NCI-H1930 (cell line): ENCODE measurements at places on chromosomes 3 and 15.

- DNase-seq: no peak
Observed at GRCh38 chr3:5181469-5182141, 5.9 kb upstream of the EDEM1 start.

GRCh38 chr3:106206146-106206545 lies 337.3 kb upstream of the CBLB start:
- DNase-seq: no peak

DNA sequence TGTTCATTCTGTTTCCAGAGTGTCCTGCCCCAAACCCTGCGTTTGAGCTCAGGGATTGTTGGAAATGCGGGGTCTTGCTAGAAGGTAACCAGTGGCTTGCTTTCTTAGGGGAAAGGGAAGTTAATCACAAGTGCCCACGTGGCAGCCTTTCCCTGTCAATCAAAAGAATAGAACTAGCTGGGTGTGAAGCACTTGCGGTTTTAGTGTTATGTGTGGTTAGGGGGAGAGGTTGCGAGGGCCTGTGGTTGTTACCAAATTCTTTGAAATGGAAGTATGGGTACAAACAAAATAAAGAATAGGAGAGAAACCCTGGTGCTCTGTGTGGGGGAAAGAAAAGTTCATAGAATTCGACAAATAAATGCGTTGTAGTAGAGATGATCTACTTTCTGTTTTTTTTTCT lies 67.6 kb downstream of the FNDC3B start:
- no peak for DNase-seq

GRCh38 chr3:152315623-152316022 lies 46.9 kb downstream of the MBNL1 start:
- no peak for DNase-seq

DNA sequence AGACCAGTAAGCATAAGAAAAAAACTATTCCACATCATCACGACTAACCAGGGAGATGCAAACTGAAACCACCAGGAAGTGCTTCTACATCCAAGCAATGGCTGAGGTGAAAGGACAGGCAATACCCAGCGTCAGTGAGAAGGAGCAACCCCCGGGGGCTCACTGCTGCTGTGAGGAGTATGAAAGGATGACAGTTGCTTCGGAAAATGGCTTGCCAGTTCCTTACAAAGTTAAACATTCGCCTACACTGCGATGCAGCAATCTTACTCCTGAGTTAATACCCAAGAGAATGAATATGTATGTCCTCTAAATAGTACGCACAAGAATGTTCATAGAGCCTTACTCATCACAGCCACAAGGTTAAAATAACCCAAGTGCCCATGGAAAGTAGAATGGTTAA lies 13.3 kb upstream of the PLXNA1 start:
- DNase-seq: no peak

DNA sequence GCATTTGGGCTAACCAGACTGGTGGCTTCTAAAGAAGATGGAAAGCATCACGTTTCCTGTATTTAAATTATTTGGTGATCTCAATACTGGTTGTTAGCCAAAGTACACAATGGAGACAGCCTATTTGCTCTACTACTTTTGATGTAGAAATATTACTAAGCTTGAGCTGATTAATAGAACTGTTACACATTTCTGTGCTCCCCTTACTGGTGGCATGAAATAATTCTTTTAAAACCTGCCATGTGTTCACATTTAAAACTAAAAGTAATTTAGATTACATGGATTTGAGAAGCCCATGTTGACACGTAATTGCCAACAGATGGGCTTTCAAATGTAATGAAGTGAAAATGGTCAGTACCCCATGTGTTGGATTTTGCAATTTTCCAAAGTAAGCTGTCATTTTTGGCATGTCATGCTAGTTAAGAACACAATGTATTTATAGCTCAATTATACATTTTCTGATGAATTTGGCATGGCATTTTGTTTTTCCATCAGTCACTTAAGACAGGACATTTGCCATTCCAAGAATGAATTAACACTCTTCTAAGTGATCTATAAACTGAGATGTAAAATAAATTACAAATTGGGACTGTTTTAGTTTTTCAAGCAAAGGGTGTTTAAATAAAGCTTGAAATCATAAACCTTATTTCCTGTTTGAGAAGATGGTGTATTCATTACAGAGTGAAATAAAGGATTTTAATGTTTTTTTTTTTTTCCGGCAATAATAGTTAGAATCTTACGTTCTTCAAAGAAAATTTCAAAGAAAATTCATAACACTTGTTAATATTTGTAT lies 10.8 kb upstream of the RARRES1 start:
- no peak for DNase-seq

DNA sequence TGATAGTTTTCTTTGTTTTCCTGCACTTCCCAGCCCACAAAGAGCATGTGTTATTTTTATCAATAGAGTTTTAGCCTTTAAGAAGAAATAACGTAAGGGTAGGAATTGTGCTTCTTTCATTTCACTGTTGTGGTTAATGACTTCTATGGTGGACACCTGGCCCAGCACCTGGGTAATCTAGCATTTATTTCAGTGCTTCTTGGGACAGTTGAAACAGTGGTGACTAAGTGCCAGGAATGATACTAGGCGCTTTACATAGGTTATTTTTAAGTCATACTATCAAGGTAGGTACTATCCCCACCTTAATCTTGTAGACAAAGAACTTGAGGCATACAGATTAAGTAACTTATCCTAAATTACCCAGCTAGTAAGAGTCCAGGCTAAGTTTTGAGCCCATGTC lies 243.8 kb downstream of the SOX2 start:
- no peak for DNase-seq

- no peak for DNase-seq
Observed at GRCh38 chr3:183812761-183813445, 12.5 kb downstream of the MAP6D1 start.

DNA sequence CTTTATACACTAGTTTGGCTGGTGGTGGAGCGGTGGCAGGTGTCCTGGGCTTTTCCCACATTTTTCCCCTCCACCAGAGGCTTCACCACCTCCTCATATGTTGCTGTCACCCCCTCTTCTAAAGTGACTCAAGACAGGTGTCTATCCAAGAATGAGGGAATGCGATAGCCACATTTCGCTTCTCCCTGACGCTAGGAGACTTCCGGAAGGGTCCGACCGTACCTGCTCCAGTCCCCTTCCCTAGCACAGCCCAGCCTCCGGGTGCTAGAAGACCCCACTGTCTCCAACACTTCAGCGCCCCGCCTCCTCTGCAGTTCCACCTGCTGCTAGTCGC lies 496 bp downstream of the SCAMP2 start:
- no peak for DNase-seq

- no peak for DNase-seq
Observed at GRCh38 chr3:50316657-50317242, 5.8 kb downstream of the HYAL2 start.

GRCh38 chr3:5613599-5613998 lies 426.1 kb downstream of the EDEM1 start:
- no peak for DNase-seq

- no peak for DNase-seq
Observed at GRCh38 chr3:75171630-75172230, 492.4 kb upstream of the FRG2C start.

GRCh38 chr3:157427901-157428300 lies 8.7 kb upstream of the PTX3 start:
- no peak for DNase-seq

- DNase-seq: no peak
Observed at GRCh38 chr3:50050361-50050760, 38.4 kb upstream of the RBM5 start.

DNA sequence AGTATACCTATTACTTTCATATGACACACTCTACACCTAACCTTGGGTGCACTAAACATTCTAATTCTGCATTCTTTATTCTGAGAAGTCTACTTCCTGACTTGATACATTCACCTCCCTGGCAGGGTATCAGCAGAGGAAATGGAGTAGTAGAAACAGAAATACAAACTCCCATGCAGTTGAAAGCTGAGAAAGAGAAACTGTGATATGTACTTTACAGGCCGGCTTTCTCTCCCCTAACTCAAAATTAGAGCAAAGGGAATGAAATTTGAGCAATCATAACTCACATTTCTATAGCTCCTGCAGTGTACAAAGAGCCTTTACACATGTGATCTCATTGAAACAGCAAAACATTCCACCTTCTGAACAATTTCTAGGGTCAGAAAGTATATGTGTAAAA lies 135.5 kb upstream of the COL8A1 start:
- DNase-seq: no peak

DNA sequence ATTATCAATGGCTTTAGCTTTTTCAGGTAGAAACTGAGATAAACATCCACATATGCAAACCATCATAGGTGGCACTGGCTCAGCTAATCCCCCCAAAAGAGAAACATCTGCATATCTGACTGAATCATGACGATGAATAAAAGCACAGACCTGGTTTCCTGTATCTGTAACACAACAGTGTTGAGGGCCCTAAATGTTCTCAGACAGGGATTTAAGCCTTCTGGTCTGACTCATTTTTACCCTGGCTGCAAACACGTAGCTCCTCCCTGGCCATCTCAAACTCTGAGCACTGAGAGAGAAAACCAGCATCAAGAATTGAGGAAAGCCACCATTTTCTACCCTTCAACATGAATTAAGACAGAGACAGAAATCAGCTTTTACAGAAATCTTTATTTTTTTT lies 35.2 kb downstream of the GLB1 start:
- no peak for DNase-seq

DNA sequence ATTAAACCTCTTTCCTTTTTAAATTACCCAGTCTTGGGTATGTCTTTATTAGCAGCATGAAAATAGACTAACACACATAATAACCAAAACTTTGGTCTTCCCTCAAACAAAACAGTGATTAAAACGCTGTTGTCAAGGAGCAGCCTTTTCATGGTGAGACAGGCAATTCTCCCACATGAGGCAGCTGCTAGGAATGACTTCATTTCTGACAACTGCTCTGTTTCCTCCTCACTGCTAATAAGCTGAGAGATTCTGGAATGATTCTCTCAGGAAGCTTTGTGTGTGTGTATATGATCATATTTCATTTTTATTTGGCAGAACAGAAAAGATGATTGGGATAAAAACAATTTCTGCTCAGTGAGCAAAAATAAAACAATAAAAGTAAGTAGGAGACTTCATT lies 580.6 kb upstream of the ADAMTS9 start:
- DNase-seq: no peak

GRCh38 chr3:108442281-108442680 lies 68.1 kb downstream of the MYH15 start:
- DNase-seq: no peak

DNA sequence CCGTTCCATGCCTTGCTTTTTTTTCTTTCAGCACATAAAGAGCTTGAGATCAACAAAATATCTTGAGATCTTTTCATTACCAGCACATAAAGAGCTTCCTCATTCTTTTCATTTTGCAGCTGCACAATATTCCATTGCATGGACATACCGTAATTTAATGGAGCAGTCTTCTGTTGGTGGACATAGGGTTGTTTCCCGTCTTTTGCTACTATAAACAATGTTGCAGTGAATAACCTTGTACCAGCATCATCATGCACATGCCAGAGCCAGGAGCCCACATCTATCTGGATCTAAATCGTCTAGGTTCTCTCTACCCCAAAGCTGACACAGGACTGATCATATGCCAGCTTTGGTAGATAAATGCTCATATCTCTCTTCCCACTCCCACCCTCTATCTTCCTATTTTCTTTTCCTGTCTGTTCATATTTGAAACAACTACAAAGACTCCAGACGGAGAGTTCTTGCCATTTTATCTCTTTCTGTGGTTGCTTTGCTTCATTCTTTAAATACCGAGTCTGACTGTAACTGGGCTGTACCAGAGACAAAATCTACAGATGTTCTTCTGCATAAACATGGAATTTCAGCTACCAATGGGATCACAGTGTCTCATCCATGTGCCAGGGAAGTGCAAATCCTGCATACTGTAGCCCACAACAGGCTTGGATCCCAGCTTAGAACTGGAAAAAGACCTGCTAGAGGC lies 47.1 kb upstream of the AKAP13 start:
- DNase-seq: no peak

DNA sequence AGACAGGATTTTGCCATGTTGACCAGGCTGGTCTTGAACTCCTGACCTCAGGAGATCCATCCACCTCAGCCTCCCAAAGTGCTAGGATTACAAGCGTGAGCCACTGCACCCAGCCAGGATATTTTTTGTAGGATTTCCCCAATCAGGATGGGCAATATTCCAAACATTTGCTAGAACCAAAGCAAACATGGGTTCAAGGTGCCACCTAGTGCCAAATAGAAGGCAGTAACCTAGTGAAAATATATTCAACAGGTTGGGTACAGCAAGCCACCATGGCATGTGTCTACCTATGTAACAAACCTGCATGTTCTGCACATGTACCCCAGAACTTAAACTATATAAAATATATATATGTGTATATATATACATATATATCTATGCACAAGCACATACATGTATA lies 185.9 kb upstream of the CADM2 start:
- no peak for DNase-seq

DNA sequence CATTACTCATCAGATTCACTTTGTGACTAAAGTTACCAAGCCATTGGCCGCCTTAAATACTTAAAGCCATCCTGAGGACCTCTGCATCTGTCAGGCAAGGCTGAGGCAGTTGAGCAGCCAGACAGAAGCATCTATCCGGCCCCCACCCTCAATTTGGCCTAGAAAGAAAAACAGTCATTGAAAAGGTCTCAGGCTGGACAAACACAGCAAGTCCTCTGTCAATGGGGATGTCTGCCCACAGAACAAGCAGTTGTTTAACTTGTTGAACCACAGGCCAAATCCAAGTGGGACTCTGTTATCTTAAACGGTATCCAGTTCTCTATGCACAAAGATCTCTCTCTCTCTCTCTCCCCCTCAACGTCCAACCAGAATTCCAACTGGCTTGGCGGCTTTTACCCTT lies 2.8 kb downstream of the ZIC4 start:
- DNase-seq: no peak

- DNase-seq: no peak
Observed at GRCh38 chr3:33111581-33111980, 2.2 kb upstream of the CRTAP start.

- no peak for DNase-seq
Observed at GRCh38 chr15:61623746-61624145, 394.6 kb upstream of the RORA start.

- DNase-seq: no peak
Observed at GRCh38 chr3:143123353-143123984, 3.9 kb downstream of the CHST2 start.

GRCh38 chr3:190396001-190396400 lies 8.0 kb downstream of the CLDN16 start:
- DNase-seq: no peak

DNA sequence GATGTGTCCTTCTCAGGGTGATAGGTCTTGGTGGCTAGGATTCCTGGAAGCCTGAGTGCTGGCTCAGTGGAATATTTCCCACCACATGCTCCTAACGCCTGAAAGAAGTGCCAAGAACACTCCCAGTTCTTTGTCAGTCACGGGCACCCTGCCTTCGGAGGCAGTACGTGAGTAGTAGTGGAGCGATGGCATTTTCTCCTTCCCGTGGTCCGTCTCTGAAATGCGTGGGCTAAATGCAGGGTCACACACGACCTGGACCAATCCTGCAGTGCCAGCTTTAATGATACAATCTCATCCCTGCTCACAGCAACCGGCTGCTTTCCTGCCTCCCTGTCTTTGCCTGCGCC lies 14.5 kb downstream of the H1-8 start:
- no peak for DNase-seq

GRCh38 chr3:121126033-121126706 lies 218.2 kb downstream of the STXBP5L start:
- no peak for DNase-seq
